ENCODE measurements at places on chromosomes 12 and 14.

- DNase-seq: no peak
These were observed 30.6 kb downstream of the TMEM132D start for GRCh38 chr12:129873111-129873832.

GRCh38 chr14:51917193-51917592 lies 56.8 kb downstream of the GNG2 start:
- no peak for DNase-seq

- no peak for DNase-seq
These were observed 392.1 kb upstream of the DDHD1 start for GRCh38 chr14:53545217-53545616.

DNA sequence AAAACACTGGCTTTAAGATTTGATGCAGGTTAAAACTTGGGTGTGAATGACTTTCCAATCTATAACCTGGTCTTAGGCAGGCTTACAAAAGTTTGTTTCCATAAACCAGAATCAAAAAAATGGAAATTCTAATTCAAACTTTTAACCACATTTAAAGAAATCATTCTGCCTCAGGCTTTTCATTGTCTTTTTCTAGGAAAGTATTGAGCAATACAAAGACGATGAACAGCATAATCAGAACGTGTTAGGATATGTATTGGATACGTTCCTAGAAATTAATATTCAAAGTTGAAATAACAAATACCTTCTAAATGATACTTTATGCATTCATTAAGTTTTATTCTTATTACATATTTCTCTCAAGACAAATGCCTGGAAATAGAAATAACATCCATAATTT lies 172.9 kb downstream of the CEP128 start:
- no peak for DNase-seq

GRCh38 chr12:49366096-49366651 lies 1.1 kb upstream of the SPATS2 start:
- no peak for DNase-seq

DNA sequence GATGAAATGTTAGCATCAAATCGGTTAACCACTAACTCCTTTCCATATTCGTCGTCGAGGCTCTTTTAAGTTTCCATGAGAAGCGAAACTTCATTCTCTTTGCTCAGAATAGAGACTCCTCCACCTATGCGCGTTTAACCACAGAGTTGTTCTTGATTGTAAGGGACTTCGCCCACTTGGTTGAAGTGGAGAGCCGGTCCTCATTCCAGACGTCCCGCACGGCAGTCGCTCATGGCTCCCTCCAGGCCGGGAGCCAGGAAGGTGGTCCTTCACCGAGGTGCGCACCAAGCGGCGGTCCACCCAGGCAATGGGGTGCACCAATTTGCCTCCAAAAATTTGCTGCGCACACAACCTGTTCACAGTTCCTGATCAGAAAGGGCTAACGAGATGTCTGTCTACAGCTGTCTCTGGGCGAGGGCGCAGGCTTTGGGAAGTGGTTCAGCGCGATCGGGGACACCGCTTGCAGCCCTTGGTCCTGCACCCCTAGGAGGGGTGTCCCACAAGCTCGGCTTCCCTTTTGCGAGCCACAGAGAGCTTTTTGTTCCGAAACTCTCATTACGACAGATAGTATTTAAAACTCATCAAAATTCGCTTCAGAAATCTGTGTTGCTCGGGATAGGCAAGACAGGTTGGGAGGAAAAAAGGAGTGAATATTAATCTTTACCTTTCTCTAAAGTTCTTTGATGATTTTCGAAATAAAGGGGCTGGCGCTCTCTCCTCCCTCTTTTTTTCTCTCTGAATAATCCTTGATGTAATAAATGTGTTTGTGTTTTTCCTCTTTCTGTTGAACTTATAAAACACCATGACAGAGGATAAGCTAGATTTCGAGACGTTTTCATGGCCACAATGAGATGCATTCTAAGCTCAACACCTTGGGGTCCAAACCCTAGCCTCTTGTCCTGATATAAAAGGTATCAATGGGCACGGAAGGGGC lies 6.4 kb upstream of the ALX1 start:
- DNase-seq: no peak

DNA sequence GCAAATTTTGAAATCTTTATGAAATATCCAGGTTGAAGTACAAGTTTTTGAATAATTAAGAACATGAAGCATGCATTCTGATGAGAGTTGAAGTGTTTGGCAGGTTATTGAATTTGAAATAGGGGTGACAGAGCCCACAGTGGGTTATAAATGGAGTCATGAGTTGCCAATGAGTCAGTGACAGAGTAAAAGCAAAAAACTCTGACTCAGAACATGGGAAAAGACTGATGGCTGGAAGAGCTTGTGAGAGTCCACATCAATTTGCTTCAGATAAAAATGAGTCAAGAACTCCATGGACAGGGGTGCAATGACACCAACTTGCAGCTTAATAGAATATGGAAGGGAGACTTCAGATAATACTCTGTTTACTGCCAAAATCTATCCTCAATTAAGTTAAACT lies 105.3 kb downstream of the SLC6A15 start:
- no peak for DNase-seq

DNA sequence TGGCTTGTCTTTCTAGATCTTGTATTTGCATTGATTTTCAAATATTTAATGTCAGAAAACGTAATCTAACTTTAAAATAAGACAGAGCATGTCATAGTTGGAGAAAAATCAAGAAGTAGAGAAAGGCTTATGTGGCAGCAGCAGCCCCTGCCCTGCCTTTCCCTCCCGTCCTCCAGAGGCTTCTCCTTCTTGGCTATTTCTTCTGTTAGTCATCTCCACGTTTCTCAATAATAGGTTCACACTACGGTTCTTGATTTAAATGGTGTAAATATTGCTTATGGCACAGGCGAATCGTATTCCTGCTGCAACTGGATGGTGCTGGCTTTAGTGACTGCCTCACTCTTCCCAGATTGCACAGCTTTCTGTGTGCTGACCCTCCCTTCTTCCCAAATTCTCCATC lies 42.8 kb downstream of the SLC8B1 start:
- DNase-seq: no peak

GRCh38 chr12:92602476-92602875 lies 100.3 kb upstream of the PLEKHG7 start:
- DNase-seq: no peak

GRCh38 chr14:79424462-79424861 lies 786.8 kb downstream of the DIO2 start:
- no peak for DNase-seq

GRCh38 chr12:111445726-111446581 lies 40.2 kb downstream of the SH2B3 start:
- peak; percentile 74 for DNase-seq

GRCh38 chr14:88049936-88050335 lies 45.0 kb downstream of the GPR65 start:
- DNase-seq: no peak

GRCh38 chr12:104669089-104669721 lies 212.5 kb downstream of the CHST11 start:
- DNase-seq: no peak

GRCh38 chr12:94811611-94812010 lies 161.3 kb upstream of the TMCC3 start:
- no peak for DNase-seq

GRCh38 chr12:124492879-124493808 lies 74.3 kb downstream of the NCOR2 start:
- no peak for DNase-seq

- DNase-seq: no peak
These were observed 60.5 kb upstream of the LRIG3 start for GRCh38 chr12:58980768-58981167.

DNA sequence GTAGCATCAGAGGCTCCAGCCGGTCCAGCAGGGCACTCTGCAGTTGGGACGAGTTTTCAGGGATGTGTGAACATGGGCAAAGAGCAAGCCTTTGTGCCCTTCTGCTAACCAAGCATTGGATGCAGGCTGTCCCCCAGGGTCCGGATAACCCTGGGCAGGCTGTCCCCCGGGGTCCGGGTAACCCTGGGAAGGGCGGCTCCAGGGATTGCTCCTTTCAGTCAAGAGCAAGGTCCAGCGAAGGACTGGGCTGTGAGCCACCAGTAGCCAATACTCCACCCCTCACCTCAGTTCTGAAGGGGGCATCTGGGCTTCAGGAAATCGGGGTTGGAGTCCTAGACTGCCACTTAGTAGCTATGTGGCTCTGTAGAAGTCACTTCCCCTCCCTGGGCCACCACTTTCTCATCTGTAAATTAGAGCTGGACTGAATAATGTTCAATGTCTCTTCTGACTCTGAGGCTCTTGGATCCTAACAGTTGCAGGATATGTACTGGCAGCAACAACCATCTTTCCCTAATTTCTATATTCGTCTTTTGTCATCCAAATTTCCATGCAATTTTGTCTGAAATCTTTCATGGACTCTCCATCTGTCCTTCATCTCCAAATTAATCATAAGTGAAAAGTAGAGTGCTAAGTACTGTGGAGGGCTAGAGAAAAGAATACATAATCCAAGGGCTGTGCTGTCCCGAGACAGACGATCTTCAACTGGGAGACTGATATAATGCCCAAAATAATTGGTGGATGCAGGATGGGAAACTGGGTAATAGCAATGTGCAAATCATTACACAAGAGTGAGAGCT lies 137.4 kb upstream of the NTF3 start:
- no peak for DNase-seq

DNA sequence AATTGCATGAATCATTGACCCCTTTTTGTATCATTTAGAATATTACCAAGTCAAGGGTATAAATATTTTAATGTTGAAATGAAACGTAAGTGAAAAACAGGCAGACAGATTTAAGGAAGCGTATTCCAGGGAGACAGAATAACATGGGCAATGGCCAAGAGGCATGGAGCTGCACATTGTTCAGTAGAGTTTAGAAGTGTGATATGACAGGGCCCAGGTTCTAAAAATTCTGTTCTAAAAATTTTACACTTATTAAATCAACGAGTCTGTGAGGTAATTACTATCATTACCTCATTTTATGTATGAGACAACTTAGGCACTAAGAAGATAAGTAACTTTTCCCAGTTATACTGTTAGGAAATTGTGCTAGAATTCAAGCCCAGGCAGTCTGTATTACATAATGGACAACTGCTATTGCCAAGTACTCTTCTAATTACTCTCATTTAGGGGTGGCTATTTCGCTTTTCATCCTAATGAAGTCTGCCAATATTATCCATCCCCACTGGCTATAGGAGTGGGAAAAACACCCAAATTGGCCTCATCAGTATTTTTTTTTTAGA lies 103.2 kb upstream of the NAV3 start:
- DNase-seq: no peak

- DNase-seq: no peak
These were observed 104.4 kb downstream of the ETV6 start for GRCh38 chr12:11753826-11754225.

GRCh38 chr12:9796346-9796745 lies 30.9 kb upstream of the KLRF1 start:
- no peak for DNase-seq

DNA sequence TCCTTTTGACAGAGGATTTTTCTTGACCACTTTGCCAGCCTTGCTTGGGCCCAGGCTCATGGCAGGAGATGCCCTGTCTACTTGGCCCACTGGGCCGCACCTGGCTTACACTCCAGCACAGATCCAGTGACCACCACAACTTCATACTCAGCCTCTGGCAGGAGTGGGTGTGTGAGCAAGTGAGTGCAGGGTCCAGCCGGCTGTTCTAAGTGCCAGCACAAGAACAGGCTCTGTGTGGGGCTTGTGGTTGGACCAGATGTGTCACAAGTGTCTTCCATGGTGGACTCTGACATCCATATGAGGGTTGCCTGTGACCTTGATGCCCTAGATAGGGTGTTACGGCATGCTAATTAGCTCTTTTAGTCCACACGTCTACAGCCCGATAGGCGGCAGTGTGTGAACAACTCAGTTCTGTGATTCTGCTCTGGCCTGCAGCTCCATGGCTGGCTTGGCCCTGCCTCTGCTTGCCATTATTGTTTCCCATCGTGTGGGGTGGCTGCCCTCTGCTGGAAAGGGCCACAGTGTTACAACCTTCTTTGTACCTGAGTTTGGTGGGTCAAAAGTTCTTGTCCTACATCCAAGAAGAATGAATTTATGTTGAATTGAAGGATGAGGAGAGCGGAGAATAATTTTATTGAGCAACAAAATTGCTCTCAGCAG lies 1089.1 kb downstream of the SLC6A15 start:
- no peak for DNase-seq

DNA sequence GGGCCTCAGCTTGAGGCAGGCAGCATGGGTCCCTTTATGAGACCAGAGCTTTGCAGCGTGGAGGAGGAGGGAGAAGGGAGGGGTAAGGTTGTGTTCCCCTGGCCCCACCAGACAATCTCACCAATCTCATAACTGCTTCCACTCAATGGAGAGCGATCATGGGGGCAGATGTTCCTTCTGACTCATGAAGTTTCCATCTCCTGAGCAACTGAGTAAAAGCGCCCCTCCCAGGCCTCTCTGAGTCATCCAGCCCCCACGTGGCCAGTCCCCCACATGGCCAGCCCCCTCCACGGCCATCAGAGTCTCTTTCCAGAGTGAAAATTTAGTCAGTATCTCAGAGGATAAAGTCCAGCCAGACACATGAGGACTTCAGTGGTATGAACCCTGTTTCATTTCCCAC lies 39.2 kb upstream of the PLXNC1 start:
- no peak for DNase-seq

- DNase-seq: no peak
These were observed 72.5 kb downstream of the NTN4 start for GRCh38 chr12:95718006-95718431.

- no peak for DNase-seq
These were observed 6.2 kb upstream of the DDX47 start for GRCh38 chr12:12806784-12807516.

DNA sequence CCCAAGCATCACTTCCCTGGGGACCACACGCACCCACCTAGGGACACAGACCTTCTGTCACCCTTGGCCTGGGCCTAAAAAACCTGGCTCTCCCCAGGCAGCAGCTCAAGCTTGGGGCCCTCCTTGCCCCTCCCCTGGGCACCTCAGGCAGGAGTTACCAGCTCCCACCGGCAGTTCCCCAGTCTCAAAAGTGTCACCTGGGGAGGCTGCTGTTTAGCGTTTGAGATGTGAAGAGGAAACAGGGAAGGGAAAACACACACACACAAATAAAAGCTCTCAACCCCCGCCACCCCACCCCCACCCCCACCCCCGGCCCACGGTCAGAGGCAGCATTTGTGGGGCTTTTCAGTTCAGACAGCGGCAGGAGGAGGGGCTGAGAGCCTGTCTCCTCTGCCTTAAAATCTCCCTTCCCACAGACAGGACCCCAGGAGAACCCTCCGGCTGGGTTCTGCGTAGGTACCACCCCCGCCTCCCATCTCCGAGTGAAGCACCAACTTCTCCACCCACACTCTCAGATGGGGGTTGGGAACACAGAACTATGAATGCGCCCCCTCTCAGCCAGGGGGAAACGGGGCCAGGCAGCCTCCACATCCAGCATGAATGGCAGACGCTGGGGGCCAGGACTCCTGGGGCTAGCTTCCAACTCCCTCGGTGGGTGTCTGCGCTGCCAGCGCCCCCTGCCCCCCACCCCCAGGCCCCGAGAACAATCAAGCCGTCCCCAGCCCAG lies 3.0 kb downstream of the NCOR2 start:
- DNase-seq: no peak

GRCh38 chr12:62698701-62699101 lies 232.1 kb downstream of the MON2 start:
- DNase-seq: no peak

GRCh38 chr12:108455706-108456105 lies 59.4 kb upstream of the FICD start:
- no peak for DNase-seq

- no peak for DNase-seq
These were observed 47.1 kb downstream of the SEC23A start for GRCh38 chr14:39055786-39056474.
